Choroid plexus epithelial cell (primary cell): ENCODE measurements at places on chromosomes 2 and 18.

- DNase-seq: no peak
These were observed 35.9 kb downstream of the ZFP36L2 start for GRCh38 chr2:43190311-43191052.

DNA sequence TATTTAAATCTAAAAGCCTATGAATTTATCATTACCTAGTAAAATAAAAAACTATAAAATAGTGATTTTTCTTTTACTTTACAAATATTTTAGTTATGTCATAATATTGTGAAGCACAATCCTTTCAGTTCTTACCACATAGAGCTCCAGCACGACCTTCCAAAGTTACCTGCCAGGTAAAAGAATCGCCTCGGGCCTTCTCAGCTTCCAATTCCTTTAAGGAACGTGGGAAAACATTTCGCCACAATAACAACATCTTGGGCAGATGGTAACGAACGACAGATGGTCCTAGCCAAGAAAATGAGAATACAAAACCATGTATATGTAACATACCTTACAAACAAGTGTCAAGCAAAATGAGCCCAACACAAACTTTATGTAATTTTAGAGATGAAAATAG, 23.7 kb downstream of the HEATR5B start:
- DNase-seq: no peak

DNA sequence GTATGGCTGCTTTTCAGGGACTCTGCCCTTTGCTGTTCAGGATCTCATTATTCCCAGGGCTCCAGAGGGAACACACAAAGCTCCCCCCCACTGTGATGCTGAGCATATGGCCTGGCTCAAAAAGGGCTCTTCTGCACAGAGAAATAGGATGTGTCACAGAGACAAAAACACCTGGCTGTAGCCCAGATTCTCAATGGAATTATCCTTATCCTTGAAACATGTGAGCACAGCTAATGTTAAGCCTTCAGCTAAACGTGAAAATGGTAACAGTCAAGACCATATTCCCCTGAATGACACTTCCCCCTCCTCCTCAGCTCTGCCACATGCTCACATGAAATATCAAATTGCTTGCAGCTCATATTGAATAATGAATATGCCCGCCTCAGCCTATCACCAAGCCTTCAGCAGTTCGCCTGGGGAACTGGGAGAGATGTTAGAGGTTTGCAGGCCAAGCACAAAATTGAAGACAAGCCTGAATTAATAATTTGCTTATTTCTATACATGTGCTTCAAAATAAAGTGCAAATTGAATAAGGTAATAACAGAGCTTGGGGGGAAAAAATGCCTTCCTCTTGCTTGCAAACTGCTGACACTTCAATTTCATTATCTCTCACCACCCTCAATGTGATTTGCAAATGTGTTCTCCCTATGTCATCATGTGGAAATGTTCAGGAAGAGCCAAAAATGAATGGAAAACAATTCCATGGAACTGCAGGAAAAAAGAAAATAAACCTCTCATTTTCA, 181.0 kb upstream of the HNRNPA3 start:
- DNase-seq: no peak

GRCh38 chr2:26556309-26557243, 78.7 kb upstream of the OTOF start:
- DNase-seq: no peak

DNA sequence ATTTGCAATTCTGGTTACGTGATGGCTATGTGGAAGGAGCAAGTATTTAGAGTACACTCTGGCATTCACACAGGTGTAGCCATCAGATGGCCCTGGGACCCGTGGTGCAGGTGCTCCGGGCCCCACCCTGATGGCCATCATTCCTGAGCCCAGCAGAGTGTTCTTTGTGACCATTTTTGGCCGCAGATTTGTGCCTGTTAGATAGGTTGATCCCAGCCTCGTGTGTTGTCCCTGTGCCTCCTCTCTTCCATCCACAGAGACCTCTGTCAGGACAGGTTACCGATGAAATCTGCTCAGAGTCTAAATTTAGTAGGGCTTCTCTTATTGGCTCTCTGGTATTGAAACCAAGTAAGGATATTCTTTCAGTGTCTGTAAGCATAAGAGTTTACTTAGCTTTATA, 33.9 kb downstream of the MAPRE2 start:
- DNase-seq: no peak

GRCh38 chr2:19684516-19684915, 217.3 kb downstream of the TTC32 start:
- no peak for DNase-seq

GRCh38 chr2:216243026-216243425, 129.3 kb downstream of the MARCHF4 start:
- no peak for DNase-seq

DNA sequence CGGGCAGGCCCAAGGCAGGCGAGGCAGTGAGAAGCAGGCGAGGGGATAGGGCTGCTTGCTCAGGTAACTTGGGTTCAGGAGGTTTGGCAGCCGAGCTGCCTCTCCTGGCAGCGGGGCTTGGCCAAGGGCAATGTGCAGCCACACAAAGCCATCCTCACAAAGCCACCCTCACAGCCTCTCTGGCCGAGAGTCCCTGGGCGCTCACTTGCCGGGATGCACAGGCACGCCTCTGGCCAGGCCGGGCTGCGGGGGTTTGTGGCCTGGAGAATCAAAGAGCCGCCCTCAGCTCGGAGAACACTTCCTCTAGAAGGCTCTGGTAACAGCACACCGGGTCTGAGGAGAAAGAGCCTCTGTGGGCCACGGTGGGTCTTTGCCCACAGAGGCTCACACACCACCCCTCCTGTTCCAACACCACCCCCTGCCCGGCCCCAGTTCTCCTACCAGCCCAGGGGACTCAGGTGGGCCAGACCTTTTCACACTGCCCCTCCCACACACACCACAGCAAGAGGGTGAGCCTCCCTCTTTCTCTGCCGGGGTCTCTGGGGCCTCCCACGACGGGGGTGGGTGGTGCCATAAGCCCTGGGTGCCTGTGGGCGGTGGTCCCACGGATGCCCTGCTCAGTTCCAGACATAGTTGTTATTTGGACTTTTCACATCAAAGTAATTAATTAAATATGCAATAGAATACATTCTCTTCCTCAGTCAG, 186.9 kb downstream of the ZFP36L2 start:
- DNase-seq: no peak

DNA sequence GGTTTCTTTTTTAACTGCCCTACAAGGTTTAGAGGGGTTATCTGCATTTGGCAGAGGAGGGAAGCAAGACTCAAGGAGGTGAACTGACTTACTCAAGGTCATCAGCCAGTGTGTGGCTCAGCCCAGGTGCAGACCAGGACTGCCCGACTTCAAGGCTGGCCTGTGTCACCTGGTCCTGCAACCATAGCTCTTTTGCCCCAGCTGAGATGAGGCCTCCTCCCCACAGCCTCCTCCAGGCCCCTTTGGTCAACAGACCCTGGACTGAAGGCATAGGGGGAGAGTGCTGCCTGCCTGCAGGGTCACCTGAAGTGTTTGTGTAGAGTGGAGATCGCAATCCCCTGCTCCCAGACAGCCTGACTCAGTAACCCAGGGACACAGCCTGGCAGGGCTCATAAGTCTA, 168.5 kb upstream of the GLI2 start:
- no peak for DNase-seq

- DNase-seq: no peak
These were observed 596.0 kb downstream of the BCL11A start for GRCh38 chr2:59957504-59957903.

DNA sequence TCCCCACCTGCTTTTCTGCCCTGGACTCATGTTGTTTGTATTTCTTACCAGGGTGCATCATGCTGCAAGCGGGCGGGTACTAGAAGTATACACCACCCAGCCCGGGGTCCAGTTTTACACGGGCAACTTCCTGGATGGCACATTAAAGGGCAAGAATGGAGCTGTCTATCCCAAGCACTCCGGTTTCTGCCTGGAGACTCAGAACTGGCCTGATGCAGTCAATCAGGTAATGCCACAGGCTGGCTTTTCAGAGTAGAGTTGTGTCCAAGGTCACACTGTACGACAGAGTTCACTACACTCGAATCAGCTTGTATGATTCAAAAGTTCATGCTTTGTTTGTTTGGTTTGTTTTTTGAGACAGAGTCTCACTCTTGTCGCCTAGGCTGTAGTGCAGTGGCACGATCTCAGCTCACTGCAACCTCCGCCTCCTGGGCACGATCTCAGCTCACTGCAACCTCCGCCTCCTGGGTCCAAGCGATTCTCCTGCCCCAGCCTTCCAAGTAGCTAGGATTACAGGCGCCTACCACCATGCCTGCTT, 19.4 kb downstream of the SRSF7 start:
- DNase-seq: no peak

DNA sequence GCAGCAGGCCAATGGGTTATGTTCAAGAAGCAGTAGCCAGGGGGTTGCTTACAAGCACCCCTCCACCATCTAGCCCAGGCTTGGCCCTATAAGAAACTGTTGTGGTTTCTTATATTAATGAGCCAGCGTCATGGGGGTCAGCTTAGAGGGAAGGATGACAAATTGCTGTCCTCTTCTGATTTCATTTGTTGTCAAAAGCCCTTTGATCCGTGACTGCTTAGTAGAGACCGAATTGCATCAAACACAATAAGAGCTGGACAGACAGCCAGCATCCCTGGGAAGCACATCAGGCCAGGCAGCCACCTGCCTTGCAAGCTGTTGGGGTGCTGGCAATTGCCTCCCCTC, 206.6 kb upstream of the SETBP1 start:
- no peak for DNase-seq

DNA sequence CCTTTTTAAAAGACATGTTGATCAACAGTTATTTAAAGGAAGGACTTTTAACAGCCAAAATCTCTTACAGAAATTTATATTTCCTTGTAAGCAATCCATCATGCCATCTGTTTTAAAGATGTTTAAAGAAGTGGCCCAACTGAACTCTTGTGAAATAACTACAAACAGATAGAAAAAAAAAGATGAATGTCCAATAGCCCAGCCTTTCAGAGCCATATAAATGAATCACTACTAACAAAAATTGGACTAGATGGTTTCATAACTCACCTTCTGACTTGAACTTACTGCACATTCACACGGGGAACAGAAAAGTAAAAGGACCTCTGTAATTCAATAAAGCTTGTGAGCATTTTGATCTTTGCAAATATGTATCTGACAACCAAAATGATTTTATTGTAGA, 319.0 kb upstream of the CHAC2 start:
- no peak for DNase-seq

- DNase-seq: no peak
These were observed 20.1 kb upstream of the NAB1 start for GRCh38 chr2:190628591-190629319.

- DNase-seq: no peak
These were observed 2.3 kb upstream of the HOXD10 start for GRCh38 chr2:176114120-176114929.

DNA sequence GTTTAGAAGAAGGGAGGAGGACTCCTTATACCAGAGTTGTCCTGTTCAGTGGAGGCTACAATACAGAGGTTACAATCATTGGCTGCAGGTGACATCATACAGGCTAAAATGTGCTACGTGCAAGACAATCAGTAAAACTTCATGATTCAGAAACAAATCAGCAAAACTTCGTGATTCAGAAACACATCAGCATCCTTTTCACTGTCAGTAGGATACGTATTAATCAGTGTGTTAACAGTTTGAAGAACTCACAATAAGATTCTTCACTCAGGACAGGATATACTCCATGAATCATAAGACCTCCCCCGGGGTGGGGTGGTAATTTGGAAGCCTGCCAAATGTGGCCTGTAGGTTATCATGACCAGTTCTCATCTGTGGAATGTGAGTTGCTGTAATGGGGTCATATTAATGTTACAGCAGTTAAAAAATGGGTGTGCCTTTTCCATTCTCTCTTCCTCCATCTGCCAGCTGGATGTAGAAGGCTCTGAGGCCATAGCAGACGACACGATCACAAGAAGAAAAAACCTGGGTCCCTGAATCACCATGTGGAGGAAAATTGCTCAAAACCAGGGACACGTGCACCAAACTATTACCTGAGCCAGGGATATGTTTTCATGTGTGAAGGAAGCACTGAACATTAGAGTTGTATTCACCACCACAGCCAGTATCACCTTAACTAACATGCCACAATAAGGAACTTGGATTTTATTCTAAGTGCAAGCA, 134.8 kb upstream of the CREB1 start:
- peak; percentile 96 for DNase-seq

- DNase-seq: no peak
These were observed 61.5 kb downstream of the MBP start for GRCh38 chr18:77071061-77071460.

GRCh38 chr2:164538240-164538866, 82.9 kb downstream of the GRB14 start:
- peak; percentile 75 for DNase-seq

DNA sequence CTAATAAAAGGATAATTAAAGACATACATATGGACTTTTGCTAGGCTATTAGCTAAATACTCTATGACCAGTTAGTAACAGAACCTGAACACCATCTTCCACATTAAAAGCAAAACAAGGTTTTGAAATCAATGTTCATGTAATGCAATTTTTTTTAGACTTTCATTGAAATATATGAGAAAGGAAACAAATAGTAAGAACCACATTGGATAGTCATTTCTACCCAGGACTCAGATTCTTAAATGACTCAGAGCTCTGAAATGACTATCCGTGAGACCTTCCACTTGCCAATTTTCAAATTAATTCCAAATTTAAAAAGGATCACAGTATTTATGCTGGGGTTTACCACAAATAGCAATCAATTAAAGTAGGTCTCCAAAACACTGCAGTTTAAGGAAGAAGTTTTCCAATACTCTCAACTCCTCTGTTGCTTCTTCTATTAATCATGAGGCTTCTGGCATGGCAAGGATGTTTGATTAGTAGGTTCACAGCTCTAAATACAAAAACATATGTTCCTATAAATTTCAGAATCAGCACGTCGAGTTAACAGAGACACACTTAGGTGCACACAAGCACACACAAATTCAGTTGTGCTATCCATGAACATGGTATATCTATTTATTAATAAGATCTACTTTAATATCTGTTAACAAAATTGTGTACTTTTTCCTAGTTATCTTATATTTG, 841.0 kb downstream of the RNF144A start:
- no peak for DNase-seq

DNA sequence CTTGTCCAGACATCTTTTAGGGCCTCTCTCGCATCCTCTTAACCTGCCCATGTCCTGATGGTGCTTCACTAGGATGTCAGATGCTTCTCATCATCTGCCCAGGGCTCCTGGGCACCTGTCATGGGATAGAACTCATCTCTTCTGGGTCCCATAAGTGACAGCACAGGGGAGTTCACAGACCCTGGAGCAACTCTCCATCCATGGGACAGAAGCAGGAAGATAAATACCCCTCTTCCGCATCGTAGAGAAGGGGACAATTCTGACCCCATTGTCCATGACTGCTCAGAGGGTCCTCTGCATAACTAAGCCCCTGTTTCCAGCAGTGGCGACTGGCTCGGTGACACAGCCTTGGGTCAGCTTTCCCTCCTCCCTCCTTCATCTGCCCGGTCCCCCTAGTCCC, 82.3 kb downstream of the TWIST2 start:
- no peak for DNase-seq
